Osteoblast (primary cell): ENCODE measurements at places on chromosomes 7 and 10. TPM values are rescaled to one million over a fixed set of nuclear protein-coding genes. Genes with fewer than 3 reads are reported as not detected.

- DNase-seq: peak; percentile 75
Measured at GRCh38 chr7:156942708-156943090, 6.8 kb upstream of the NOM1 start.

The FAM13C gene
- 6.2 and 6.5 TPM in 2 replicates for total RNA-seq

DNA sequence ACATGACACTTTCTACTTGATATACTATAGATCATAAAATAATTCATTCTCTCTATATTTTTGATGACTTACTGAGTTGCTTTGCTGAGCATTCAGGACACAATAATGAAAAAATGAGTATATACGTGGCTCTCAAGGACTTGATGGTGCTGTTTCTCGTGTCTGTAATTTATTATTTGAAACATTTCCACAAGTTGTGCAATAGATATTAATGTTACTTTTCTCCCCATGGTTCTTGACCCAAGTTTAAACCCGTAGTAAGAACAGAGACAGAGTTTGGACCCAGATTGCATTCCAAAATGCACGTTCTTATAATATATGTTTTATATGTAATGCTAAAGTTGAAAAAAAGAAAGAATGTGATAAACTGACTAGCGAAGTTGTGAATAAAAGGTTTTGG is 94.2 kb upstream of the FAM3C start:
- no peak for DNase-seq

- no peak for DNase-seq
Measured at GRCh38 chr10:91140995-91141549, 79.4 kb upstream of the PCGF5 start.

The TMEM270 gene
- total RNA-seq: not detected in 2 replicates

GRCh38 chr7:47479821-47480575 is 101.9 kb downstream of the TNS3 start:
- no peak for DNase-seq

DNA sequence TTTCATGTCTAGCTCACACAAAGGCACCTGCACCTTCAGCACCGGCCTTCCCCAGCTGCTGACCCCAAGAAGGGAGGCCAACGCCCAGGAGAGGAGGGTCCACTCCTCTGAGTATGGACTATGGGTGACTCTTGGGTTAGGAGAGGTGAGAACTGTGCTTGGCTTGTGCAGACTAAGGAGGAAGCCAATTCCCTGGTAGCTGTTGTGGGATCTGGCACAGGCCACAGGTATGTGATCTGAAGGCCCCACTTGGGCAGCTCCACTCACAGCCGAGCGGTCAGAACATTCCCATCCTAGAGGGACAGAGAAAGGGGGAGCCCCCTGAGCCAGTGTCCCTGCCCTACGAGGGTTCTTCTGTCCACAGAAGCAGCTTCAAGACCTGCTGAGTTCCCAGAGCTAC is 52.8 kb upstream of the FIGNL1 start:
- DNase-seq: no peak

The DRGX gene
- under 0.01 TPM in 1 of 2 replicates, not detected in the other for total RNA-seq

The PRF1 gene
- total RNA-seq: not detected in 2 replicates

GRCh38 chr7:116037401-116037800 is 6.8 kb upstream of the TFEC start:
- no peak for DNase-seq

DNA sequence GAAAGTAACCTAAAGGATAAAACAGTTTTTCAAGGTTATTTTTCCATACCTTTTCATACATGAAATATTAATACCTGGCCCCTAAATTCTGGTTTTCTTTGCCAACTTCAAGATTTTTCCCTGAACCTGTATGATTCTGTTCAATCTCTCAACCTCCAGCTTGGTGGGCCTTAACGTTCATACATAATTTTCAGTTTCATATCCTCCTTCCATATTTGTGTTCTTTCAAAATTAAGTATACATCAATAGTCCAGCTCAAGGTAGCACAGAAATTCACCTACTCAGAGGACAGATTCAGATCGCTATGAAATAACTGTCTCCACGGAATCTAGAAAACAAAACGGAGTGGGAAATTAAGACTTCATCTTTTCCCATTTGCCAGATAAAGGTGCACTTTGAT is 505.8 kb upstream of the GHITM start:
- no peak for DNase-seq

- DNase-seq: no peak
Measured at GRCh38 chr10:130807096-130807495, 504.4 kb downstream of the TCERG1L start.

DNA sequence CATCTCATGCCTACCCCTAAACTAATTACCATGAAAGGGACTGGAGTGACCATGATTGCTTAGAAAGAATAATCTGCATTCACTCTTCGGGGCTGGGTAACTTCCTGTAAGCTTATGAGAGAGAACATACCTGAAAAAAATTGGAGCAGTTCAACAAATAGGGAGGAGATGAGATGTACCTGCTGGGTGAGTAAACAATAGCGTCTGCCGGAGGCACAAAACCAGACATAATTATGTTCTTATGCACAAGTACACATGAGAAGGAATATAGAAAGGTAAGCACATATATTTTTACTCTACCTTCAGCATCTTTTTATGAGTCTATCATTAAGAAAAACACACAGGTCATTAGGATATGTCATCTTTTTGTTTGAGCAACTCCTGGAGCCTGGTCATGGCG is 224.6 kb upstream of the FERD3L start:
- DNase-seq: no peak

The IGF2BP3 gene
- total RNA-seq: 2.5 and 2.7 TPM in 2 replicates

GRCh38 chr10:31697271-31698180 is 231.1 kb downstream of the ARHGAP12 start:
- DNase-seq: peak; percentile 94

The SH2D4B gene
- under 0.01 TPM in 1 of 2 replicates, not detected in the other for total RNA-seq

- no peak for DNase-seq
Measured at GRCh38 chr10:49144058-49144720, 10.4 kb upstream of the FAM170B start.

- DNase-seq: no peak
Measured at GRCh38 chr10:96964131-96964530, 132.0 kb downstream of the LCOR start.

GRCh38 chr7:18505870-18506460 is 10.4 kb downstream of the HDAC9 start:
- DNase-seq: peak; percentile 89

DNA sequence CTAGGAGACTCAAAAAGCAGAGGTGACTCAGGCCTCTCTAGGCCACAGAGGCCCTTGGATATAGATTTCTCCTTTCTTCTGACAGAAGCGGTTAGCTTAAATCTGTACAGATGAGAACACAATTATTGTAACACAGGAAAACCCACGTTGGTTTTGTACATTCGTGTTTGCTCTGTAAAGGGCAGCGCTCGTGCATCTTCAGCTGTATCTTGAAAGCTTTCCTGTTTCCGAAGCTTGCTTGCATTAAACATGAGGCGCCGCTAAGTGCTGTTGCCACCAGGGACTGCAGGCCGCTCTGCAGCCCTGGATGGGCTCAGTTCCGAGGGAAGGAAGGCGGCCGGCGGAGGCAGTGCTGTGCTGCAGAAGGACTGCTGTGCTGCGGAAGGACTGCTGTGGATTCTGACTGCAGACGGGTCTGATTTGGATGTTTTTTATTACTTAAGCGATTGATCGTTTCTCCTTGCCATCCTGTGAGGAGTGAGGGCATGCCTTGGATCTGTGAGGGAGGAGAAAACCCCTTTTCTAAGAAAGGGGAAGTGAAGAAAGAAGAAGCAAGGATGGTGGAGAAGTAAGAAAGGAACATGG is 53.3 kb downstream of the FHIP2A start:
- no peak for DNase-seq

The CACNA2D1 gene
- 113 and 145 TPM in 2 replicates for total RNA-seq

The NXPH1 gene
- total RNA-seq: not detected in 2 replicates

- DNase-seq: no peak
Measured at GRCh38 chr10:64275774-64276173, 754.6 kb downstream of the REEP3 start.

DNA sequence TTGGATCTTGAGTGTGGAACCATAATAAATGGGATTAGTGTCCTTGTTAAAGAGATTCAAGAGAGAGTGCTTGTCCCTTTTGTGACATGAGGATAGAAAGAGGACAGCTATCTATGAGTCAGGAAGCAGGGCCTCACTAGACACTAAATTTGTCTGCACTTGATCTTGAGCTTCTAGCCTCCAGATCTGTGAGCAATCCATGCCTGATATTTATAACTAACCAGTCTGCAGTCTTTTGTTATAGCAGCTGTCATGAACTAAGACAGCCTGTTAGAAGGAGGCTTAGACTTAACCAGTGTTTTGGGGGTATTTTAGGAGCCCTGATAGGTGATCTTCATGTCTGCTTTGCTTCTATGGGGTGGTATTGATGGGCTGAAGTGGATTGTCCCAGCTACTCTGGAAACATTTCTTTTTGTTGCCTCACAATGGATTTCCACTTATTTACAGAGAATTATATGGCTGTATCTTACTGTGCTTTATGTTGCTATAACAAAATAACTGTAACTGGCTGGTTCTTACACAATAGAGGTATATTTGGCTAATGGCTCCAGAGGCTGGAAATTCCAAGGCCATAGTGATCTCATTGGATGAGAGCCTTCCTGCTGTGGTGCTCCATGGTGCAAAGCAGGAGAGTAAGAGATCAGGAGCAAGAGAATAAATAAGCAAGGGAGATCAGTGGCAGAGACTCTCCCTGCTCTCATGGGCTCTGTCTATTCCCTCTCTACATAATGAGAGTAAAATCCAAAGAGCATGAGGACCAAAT is 23.4 kb upstream of the AKR1C3 start:
- DNase-seq: no peak

- DNase-seq: no peak
Measured at GRCh38 chr7:148738737-148739535, 40.2 kb downstream of the CUL1 start.

- DNase-seq: no peak
Measured at GRCh38 chr10:78312197-78313047, 278.8 kb downstream of the RPS24 start.

DNA sequence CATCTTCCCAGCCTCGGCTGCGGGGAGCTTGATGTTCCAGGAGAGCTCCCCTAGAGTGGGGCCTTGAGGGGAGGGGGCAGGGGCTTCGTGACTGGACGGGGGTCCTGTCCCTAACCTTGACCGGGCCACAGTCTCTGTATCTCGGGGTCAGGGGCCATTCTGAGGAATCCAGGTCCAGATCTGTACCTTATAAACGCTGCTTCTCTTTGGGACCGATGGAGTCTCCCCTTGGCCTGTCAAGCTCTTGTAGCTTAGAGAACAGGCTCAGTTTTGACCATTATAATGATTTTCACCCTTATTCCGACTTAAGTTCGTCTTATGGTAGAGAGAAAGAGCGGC is 831 bp downstream of the ZKSCAN5 start:
- no peak for DNase-seq

The NSUN6 gene
- total RNA-seq: 4.7 and 6.8 TPM in 2 replicates

DNA sequence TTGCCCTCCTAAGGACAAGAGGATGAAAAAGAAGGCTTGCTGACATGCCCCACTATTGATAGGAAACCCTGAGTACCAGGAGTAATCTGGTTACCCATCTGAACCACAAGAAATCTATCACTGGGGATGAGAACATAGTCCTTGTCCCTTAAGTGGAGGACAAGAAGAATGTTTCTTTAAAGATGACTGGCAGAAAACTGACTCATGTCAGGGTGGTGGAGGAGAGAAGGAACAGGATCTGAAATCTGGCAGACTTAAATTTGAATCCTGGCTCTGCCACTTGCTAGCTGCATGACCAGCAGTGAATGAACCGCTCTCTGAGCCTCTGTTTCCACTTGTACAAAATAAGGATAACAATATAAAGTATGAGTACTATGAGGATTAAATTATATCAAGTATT is 38.9 kb upstream of the XPNPEP1 start:
- DNase-seq: no peak

DNA sequence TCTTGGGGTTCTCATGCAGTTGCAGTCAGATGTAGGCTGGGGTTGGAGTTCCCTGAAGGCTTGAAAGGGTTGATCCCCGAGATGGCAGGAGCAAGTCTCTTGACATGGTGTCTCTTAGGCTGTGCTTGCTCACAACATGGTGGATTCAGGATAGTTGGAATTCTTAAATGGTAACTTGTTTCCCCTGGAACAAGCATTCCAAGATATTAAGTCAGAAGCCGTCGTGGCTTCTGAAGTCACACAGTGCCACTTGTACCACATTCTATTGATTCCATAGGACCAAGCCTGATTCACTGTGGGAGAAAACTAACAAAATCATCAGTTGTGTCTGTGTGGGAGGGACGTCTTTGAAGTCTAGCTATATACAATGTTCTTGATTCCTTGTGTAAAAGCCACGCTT is 3.5 kb upstream of the SLC35B4 start:
- DNase-seq: no peak

DNA sequence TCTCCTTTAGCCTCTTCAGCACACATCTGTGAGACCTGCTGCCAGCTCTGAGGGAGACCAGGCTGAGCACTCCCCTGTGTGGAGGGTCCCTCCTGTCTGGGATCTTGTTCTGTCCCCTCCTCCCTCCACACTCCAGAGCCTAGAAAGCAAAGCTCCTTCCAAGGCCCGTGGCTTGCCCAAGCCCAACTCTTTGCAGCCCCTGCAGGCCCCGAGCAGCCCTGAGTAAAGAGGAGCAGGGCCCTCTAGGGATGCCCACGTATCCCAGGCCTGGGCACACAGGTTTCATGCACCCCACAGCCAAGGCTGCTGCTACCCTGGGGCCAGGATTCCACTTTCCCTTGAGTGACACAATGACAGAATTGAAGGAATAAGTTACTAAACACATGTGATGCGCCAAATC is 24.0 kb downstream of the COBL start:
- DNase-seq: no peak

The MYL7 gene
- not detected in 2 replicates for total RNA-seq

The LRRC17 gene
- total RNA-seq: 12.3 and 14.4 TPM in 2 replicates

The OR2A5 gene
- total RNA-seq: not detected in 2 replicates

GRCh38 chr7:158368449-158368848 is 219.2 kb downstream of the PTPRN2 start:
- DNase-seq: no peak

DNA sequence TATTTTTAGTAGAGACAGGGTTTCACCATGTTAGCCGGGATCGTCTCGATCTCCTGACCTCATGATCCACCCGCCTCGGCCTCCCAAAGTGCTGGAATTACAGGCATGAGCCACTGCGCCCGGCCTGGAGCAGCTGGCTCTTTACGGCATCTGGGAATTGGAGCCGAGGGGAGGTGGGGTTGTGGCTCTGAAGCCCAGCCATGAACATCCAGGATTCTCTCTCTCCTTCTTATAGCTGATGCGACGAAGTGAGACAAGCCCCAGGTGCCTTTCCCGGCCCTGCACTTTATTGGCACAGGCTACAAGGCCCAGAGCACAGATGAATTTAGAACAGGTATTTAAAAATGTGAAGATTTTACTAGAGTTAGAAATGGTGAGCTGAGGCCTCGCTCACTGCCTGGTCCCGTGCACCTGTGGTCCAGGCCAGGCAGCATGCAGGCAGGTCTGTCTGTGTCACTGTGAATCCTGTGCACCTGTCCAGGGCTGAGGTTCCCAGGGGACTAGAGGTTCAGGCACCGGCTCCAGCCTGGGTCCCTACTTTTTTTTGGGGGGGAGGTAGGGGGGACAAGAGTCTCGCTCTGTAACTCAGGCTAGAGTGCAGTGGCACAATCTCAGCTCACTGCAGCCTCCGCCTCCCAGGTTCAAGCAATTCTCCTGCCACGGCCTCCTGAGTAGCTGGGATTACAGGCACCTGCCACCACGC is 379.7 kb upstream of the FOXK1 start:
- DNase-seq: peak; percentile 42

- DNase-seq: no peak
Measured at GRCh38 chr7:13236026-13236425, 548.6 kb downstream of the ARL4A start.

- DNase-seq: no peak
Measured at GRCh38 chr7:45988405-45989057, 67.5 kb upstream of the IGFBP3 start.

The PAOX gene
- 5.9 and 7.6 TPM in 2 replicates for total RNA-seq

- DNase-seq: no peak
Measured at GRCh38 chr10:12980102-12980661, 21.3 kb downstream of the CCDC3 start.

GRCh38 chr7:103887853-103888602 is 101.4 kb downstream of the RELN start:
- no peak for DNase-seq
